ENCODE measurements at places on chromosomes 11 and 22.

- no peak for DNase-seq
These were observed 28.0 kb downstream of the OR5B17 start for GRCh38 chr11:58330861-58331260.

- DNase-seq: no peak
These were observed 18.0 kb downstream of the OR52B2 start for GRCh38 chr11:6152126-6152525.

DNA sequence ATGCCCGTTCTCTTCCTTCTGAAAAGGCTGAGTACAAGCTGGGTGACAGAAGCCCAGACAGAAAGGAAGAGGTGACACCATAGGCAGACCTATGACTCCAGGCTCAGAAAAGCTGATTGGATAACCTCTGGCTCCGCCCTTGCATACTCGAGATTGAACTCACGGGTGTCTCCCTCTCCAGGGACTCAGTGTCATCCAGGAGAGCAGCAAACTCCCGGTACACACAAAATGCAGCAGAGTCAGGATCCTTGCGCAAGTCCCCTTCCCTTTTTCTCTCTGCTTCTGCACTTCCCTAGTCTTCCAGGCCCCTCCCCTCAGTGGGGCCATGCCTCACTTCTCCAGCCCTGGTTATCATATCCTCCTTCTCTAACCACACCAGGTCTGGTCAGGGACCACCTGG is 9.8 kb downstream of the SCN4B start:
- no peak for DNase-seq

GRCh38 chr22:29788339-29789279 is 21.4 kb downstream of the UQCR10 start:
- no peak for DNase-seq

DNA sequence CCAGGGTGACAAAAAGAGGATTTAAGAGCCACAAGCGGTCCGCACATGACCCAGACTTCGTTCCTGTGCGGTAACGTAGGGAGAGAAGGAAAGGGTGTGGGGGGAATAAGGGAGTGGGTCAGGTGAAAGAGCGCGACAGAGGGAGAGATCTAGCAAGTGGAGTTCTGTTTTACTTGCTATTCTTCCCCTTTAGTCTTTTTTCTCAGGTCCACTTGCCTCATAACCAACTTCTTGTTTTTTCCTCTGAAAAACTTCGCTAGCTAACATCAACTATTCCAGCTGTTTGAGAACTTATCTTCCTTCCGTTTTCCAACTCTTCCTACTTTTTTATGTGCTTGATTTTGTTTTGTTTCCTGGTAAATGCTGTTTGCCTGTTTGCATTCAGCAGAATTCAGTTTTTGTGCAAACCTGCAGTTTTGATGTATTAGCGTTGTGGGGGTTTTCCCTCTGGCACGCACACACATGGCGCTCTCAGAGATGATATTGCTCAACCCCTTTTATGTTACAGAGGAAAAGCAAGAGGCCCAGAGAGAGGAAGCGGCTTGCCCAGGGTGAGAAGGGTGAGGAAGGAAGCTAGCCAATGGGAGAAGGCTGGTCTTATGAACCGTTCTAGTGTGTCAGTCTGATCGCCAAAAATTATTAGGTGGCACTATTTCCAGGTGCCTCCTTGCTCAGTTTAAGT is 592 bp upstream of the CTSC start:
- peak; percentile 51 for DNase-seq

DNA sequence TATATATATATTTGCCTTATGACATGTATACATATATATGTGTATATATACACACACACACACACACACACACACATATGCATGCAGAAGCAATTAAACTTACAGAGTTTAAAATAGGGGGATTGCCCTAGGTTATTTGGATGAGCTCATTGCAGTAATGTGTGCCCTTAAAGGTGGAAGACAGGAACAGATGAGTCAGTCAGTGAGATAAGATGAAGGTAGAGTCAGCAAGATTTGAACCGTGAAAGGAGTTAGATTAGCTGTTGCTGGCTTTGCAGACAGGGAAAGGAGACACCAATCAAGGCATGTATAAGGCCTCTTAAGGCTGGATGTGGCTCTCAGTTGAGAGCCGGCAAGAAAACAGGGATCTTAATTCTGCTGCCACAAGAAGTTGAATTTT is 902.4 kb upstream of the RAG2 start:
- no peak for DNase-seq

DNA sequence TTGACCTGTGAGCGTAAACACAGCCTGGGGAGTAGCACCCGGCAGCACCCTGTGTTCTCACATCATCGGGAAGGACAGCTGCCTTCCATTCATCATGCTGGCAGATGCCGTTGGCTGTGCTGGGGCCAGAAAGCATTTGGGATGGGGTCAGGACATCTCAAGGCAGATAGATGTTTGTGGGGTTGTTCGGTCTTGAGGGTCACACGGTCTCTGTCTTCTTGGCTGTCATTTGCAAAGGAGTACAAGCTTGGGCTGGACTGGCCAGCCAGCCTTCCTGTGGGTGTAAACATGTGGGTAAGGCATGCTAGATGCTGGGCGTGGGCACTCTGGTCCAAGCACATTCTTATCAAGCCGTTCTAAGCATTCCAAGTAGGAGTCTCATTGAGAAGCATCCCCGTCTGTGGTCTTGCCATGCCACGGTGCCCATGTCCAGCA is 81.4 kb downstream of the TBC1D22A start:
- DNase-seq: no peak

DNA sequence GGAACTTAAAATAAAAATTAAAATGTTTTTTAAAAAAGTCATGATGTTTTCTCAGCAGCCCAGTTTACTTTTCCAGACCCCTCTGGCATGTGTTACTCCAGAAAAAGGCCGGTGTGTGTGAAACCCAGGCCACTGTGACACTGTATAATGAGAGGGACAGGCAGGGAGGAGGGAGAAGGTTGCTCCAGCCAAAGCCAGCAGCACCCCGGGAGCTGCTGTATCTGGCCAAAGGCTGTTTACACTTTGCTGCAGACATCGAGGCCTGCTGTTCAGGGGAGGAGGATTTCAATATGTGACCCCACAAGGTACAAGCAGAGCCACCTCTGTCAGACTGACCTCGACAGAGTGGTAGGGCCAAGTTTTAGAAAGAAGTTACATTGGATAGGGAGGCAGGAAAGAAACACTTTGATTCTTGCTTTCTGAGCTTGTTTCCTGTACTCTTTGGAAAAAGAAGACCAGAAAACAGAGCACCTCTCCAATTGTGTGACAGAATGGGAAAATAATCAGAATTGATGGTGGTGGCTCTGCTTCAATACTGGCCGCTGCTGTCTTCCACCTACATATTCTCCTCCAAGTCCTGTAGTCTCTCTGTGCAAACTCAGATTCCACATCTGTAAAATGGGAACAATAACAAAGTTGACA is 41.0 kb upstream of the CD44 start:
- no peak for DNase-seq

GRCh38 chr11:130614591-130614990 is 166.1 kb downstream of the ADAMTS15 start:
- DNase-seq: no peak

Measured in CMK (cell line).